Left ventricle myocardium inferior (tissue), 1 donor: ENCODE measurements at places on chromosomes 2 and 18. TPM values are rescaled to one million over a fixed set of nuclear protein-coding genes. Genes with fewer than 3 reads are reported as not detected.
A peak's percentile ranks its signal among the peaks of the same experiment; 100 is the strongest.

RTTN gene
- 10.6 TPM for total RNA-seq

HTR2B gene
- total RNA-seq: 1.5 TPM

AQP12B gene
- total RNA-seq: not detected

SERPINB11 gene
- not detected for total RNA-seq

LIPG gene
- total RNA-seq: not detected

OTX1 gene
- total RNA-seq: not detected

MAP2 gene
- 6.2 TPM for total RNA-seq

CEBPZ gene
- 25.3 TPM for total RNA-seq

POMC gene
- 7.5 TPM for total RNA-seq

DNA sequence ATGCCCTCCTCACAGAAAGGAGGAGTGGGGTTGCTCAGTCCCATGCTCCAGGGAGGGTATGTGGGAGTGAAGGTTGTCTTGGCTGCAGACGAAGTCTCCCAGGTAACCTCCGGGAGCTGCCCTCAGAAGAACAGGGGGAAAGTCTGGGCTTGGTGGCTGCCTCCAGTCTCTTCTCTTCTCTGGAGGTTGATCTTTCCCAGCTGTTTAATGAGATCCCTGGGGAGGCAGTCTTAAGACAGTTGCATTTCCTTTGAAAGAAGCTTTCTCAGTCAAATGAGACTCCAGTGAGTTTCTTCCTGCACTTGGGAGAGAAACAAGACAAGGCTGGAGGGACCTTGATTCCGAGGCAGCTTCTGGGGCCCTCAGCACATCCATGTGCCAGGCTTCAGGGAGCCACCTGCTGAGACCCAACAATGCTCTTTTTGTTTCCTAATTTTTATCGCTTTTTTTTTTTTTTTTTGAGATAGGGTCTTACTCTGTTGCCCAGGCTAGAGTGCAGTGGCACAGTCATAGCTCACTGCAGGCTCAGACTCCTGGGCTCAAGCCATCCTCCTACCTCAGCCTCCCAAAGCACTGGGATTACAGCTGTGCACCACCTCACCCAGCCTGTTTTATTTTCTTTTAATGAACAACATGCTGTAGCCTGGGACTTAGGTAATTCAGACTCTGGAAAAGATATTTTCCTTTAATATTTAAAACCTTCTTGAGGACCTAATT lies 71.7 kb upstream of the TPO start:
- no peak overlapping the region for H3K27ac ChIP-seq
- H3K4me3 ChIP-seq: no peak overlapping the region
- H3K36me3 ChIP-seq: no peaks in the 10 kb centered on the region

GRCh38 chr18:23970161-23971096 lies 44.1 kb upstream of the TTC39C start:
- no peaks in the 10 kb centered on the region for H3K27me3 ChIP-seq
- no peaks in the 10 kb centered on the region for H3K36me3 ChIP-seq
- H3K4me1 ChIP-seq: no peaks in the 10 kb centered on the region
- H3K4me3 ChIP-seq: no peak overlapping the region
- no peak for DNase-seq

DNA sequence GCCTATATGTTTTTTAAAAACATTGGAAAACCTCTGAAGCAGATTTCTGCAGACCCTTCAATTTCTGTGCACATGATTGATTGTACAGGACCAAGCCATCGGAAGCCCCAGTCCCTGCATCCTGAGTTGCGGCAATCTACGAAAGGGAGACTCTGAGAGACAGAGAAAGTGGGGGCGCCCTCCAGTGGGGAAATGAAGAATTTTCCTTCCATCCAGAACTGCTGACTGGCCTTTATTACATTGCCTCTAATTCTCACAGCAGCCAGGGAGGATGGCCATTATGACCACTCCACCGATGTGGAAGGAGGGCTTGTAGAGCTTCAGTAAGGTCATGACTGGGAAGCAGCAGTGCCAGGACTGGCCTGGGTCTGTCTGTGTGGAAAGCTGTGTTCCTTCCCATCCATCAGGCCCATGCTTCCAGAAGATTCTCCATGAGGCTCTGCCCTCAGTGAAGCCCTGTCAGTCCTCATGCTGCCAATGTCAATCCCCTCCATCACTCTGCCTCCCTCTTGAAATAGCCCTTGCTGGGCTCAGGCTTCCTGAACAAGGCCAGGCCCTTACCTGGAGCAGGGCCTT lies 20.0 kb upstream of the RESP18 start:
- H3K4me1 ChIP-seq: no peaks in the 10 kb centered on the region
- H3K27me3 ChIP-seq: peaks cover 90% of the 10 kb centered on the region
- no peaks in the 10 kb centered on the region for H3K36me3 ChIP-seq
- H3K4me3 ChIP-seq: no peak overlapping the region
- DNase-seq: no peak
- H3K27ac ChIP-seq: no peak overlapping the region

- no peaks in the 10 kb centered on the region for H3K36me3 ChIP-seq
- DNase-seq: no peak
- peaks cover 3% of the 10 kb centered on the region for H3K27me3 ChIP-seq
- no peaks in the 10 kb centered on the region for H3K4me1 ChIP-seq
These were observed 110.7 kb downstream of the INO80D start for GRCh38 chr2:205975082-205975949.

GRCh38 chr2:151841047-151841424 lies 12.8 kb upstream of the ARL5A start:
- no peak for DNase-seq
- no peaks in the 10 kb centered on the region for H3K27me3 ChIP-seq
- H3K4me3 ChIP-seq: no peak overlapping the region
- H3K4me1 ChIP-seq: peaks cover 35% of the 10 kb centered on the region
- no peak overlapping the region for H3K27ac ChIP-seq

GRCh38 chr2:239431536-239431935 lies 30.7 kb upstream of the HDAC4 start:
- no peaks in the 10 kb centered on the region for H3K36me3 ChIP-seq
- no peak overlapping the region for H3K27ac ChIP-seq
- no peak for DNase-seq
- H3K4me1 ChIP-seq: no peaks in the 10 kb centered on the region
- peaks cover 31% of the 10 kb centered on the region for H3K27me3 ChIP-seq
- H3K4me3 ChIP-seq: no peak overlapping the region

- peaks cover 72% of the 10 kb centered on the region for H3K4me1 ChIP-seq
- no peaks in the 10 kb centered on the region for H3K27me3 ChIP-seq
- no peak overlapping the region for H3K27ac ChIP-seq
These were observed 237.6 kb downstream of the PRKCE start for GRCh38 chr2:45889053-45889452.

DNA sequence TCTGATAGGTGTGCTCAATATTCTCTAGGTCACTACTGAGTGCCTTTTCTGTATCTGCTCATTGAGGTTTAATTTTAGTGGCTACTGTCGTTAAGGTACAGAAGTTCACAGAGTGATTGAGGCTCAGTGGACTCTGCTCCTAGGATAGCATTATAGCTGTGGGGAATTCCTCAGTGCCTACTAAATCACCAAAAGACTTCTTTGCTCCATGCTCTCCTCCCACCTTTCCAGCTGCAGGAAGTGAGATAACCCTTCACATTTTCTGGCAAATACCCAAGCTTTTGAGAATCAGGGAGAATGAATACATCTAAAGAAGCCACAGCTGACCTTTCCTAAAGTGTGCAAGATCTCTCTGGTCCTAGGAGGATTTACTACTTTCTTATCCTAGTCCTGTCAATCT lies 95.2 kb upstream of the FSIP2 start:
- H3K4me1 ChIP-seq: no peaks in the 10 kb centered on the region
- no peak for DNase-seq
- H3K36me3 ChIP-seq: no peaks in the 10 kb centered on the region
- no peak overlapping the region for H3K27ac ChIP-seq
- no peak overlapping the region for H3K4me3 ChIP-seq

- no peaks in the 10 kb centered on the region for H3K27me3 ChIP-seq
- no peak overlapping the region for H3K4me3 ChIP-seq
- H3K27ac ChIP-seq: no peak overlapping the region
These were observed 99.1 kb downstream of the PRPF40A start for GRCh38 chr2:152618193-152618564.

DNA sequence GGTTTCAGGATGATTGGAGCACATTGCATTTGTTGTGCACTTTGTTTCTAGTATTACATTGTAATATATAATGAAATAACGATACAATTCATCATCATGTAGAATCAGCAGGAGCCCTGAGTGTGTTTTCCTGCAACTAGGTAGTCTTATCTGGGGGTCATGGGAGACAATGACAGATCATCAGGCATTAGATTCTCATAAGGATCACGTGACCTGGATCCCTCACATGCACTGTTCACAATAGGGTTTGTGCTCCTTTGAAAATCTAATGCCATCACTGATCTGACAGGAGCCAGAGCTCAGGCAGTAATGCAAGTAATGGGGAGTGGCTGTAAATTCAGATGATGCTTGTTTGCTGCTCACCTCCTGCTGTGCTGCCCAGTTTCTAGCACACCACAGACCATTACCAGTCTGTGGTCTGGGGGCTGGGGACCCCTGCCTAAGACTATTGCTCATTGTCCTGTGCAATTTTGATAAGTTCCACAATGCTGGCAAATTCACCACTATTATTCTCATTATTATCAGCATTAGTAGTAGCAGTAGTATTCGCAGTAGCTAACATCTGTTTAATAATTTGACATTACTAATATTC lies 428.7 kb upstream of the TNP1 start:
- H3K27ac ChIP-seq: peak overlapping the region; percentile 65
- no peaks in the 10 kb centered on the region for H3K27me3 ChIP-seq
- H3K4me1 ChIP-seq: peaks cover 31% of the 10 kb centered on the region
- H3K36me3 ChIP-seq: no peaks in the 10 kb centered on the region
- no peak for DNase-seq
- no peak overlapping the region for H3K4me3 ChIP-seq

DNA sequence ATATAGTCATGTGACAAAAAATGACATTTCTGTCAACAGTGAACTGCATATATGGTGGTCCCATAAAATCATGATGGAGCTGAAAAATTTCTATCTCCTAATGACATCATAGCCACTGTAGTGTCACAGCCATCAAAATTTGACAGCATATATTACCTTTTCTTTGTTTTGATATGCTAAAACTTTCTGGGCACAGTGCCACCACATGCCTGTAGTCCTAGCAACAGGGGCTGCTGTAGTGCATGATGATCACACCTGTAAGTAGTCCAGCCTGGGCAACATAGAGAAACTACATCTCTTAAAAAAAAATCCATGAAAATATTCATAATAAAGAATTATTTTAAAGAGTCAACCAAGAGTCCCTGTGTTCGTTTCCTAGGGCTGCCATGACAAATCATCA lies 155.5 kb upstream of the SERTAD2 start:
- no peak overlapping the region for H3K4me3 ChIP-seq
- H3K27me3 ChIP-seq: no peaks in the 10 kb centered on the region
- H3K27ac ChIP-seq: no peak overlapping the region
- DNase-seq: no peak
- peaks cover 16% of the 10 kb centered on the region for H3K4me1 ChIP-seq

DNA sequence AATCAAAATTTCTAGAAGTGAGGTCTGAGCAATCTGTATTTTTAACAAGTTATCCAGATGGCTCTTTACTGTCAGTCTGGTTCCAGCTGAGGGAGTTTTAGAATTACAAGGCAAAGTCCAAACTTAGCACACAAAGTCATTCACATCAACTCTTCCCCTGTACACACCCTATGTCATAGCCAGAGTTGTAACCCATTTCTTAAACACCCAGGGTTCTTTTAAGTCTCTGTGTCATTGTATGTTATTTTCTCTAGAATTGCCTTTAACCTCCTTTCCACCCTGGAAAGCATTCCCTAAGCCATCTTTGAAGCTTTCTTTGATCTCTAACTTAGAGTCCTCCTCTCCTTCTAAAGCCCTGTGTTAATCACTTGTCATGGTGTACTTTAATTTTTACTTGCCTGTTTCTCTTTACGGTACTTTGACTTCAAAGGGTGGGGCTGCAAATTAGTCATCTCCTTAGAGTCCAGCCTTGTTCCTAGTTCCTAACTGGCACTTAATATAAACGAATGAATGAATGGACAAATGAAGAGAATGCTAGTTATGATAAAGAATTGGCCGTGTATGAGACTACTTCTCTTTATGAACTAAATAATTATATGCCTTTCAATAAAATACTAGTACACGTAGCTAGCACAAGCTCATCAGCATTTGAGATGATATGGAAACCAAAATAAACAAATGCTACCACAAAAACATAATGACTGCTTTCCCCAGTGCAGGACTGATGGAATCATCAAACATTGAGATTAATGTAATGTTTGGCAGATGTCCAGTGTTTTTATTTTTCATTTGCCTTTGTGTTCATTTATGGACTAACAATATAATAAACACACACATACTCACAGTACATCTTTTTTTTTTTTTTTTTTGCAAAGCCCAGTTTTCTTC lies 11.9 kb upstream of the ACTR3 start:
- H3K4me3 ChIP-seq: no peak overlapping the region
- H3K36me3 ChIP-seq: no peaks in the 10 kb centered on the region
- no peak for DNase-seq
- H3K27ac ChIP-seq: peak overlapping the region; percentile 17

GRCh38 chr2:20145497-20146193 lies 79.3 kb downstream of the SDC1 start:
- H3K27me3 ChIP-seq: no peaks in the 10 kb centered on the region
- no peak overlapping the region for H3K27ac ChIP-seq
- no peaks in the 10 kb centered on the region for H3K4me1 ChIP-seq
- H3K36me3 ChIP-seq: no peaks in the 10 kb centered on the region
- no peak overlapping the region for H3K4me3 ChIP-seq
- DNase-seq: no peak

DNA sequence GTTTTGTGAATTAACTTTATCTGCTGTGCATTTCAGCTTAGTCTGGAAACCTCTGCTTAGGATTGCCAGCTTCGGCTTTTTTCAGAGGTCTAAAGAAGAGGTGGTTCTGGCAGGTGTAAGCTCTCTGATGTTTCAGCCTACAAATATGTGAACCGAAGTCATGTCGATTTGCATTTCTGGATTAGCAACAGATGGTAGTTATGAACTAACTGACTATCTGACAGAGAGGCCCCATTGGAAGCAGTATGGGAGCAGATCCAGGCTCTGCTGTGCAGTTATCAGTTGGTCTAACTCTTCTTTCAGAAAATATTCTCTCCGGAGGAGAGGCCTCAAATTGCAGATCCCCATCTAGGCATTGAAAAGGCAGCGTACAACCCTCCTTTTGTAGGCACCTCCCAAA lies 32.7 kb upstream of the SPRED2 start:
- peak overlapping the region; percentile 34 for H3K27ac ChIP-seq
- no peaks in the 10 kb centered on the region for H3K27me3 ChIP-seq
- no peaks in the 10 kb centered on the region for H3K36me3 ChIP-seq

- no peaks in the 10 kb centered on the region for H3K36me3 ChIP-seq
- no peaks in the 10 kb centered on the region for H3K27me3 ChIP-seq
- H3K27ac ChIP-seq: no peak overlapping the region
These were observed 23.3 kb downstream of the RAB31 start for GRCh38 chr18:9731380-9731779.

- no peaks in the 10 kb centered on the region for H3K27me3 ChIP-seq
- DNase-seq: no peak
- H3K4me1 ChIP-seq: peaks cover 22% of the 10 kb centered on the region
- no peaks in the 10 kb centered on the region for H3K36me3 ChIP-seq
- no peak overlapping the region for H3K27ac ChIP-seq
- H3K4me3 ChIP-seq: no peak overlapping the region
These were observed 44.9 kb downstream of the MRPL35 start for GRCh38 chr2:86243950-86244733.

DNA sequence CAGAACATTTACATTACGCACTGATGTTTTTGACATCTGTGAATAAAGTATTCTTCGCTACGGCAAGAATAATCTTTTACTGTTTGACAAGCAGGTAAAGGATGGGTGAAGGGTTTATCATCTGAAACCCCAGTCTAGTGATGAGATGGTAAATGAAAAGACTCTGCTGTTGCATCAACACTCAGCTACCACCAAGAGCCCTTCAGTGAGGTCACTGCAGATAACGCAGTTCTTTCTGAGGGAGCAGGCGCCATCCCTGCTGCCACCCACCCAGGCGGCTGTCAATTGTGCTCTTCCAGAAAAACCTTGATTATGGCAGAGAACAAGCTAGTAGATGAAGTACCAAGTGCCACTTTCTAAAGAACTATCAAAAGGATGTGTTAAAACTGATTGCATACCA lies 58.7 kb downstream of the ABCG8 start:
- no peaks in the 10 kb centered on the region for H3K4me1 ChIP-seq
- no peak overlapping the region for H3K4me3 ChIP-seq
- peaks cover 82% of the 10 kb centered on the region for H3K36me3 ChIP-seq
- no peak for DNase-seq
